H54 (cell line): ENCODE measurements at places on chromosomes 7 and 10.

- DNase-seq, result no peak
Observed at GRCh38 chr7:36820527-36821170, 96.4 kb upstream of the AOAH start.

GRCh38 chr10:35150308-35150707 is 23.7 kb downstream of the CREM start:
- no peak for DNase-seq

DNA sequence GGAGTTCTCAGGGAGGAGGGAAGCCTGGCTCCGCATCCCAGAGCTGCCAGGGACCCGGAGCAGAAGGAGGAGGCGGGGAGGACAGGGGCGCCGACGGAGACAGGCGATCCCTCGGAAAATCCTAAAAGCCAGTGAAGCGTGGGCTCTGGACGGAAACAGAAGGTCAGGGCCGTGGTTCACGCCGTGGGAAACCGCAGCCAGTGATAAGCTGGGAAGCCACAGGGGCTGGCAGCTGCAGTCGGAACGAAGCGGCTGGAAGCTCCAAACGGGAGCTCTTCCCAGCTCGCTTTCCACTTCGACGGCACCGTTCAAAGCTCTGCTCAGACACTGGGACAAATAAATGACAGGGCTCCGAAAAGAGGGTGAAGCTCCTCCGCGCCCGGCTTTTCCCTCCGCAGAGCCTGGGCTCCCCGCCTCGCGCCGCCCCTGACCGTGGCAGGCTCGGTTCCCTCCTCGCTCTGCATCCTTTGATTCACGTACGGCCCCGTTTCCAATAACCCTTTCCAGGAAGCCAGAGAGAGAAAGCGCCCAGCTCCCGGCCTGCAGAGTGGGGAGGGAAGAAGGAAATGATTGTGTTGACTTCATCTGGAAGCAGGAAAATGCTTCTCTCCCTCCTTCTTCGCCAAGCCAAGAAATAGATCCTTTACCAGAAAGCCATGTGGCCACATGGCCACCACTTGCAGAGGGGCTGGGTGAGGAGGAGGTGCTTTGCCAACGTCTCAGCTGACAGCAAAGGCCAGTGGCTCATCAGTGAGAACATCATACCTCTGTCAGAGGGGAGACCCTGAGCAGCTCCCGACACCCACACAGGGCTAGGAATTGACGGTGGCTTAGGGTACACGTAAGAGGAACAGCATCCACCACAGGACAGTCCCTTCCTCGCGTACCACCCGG is 57.4 kb downstream of the ADRB1 start:
- no peak for DNase-seq

GRCh38 chr10:72058989-72059842 is 29.1 kb downstream of the SPOCK2 start:
- no peak for DNase-seq

GRCh38 chr7:51306761-51307160 is 9.8 kb downstream of the COBL start:
- DNase-seq, result no peak

- no peak for DNase-seq
Observed at GRCh38 chr7:98251231-98251600, 816 bp downstream of the TECPR1 start.
